A673 (cell line): ENCODE measurements at places on chromosomes 7 and 10. TPM values are rescaled to one million over a fixed set of nuclear protein-coding genes. Genes with fewer than 3 reads are reported as not detected.
A peak's percentile ranks its signal among the peaks of the same experiment; 100 is the strongest.

DNA sequence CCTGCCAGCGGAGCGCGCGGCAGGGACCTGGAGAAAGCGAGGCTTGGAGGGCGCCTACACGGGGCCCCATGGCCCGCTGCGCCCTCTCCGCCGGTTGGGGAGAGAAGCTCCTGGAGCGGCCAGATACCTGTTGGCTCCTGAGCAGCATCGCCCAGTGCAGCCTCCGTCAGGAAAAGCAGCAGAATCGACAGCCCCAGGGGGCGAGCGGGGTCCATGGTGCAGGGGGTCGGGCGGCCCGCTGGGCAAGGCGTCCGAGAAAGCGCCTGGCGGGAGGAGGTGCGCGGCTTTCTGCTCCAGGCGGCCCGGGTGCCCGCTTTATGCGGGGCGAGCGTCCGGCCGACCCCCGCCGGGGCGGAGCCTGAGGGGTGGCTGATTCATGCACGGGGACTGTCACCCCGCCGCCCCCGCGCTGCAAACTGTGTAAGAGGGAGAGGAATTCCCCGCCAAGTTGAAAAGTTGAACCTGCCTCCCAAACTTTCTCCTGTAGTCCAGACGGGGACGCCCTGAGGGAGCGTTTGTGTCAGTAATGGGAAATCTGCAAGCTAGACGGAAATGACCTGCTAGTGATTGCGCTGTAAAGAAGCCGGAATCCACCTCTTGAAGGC is at the start of gene TFPI2:
Gene TFPI2, minus strand, starts transcription at position 290 of the 605 bp plus-strand sequence. Its CDS starts 75 bp downstream, at position 215.
- H3K27ac ChIP-seq, result no peak within 1 kb of the TSS
- no peaks in the 10 kb centered on the region for H3K27me3 ChIP-seq
- H3K4me3 ChIP-seq, result peak within 1 kb of the TSS; percentile 58
- no peaks in the 10 kb centered on the region for H3K36me3 ChIP-seq
- DNase-seq, result peak; percentile 52

- no peaks in the 10 kb centered on the region for H3K4me1 ChIP-seq
- no peaks in the 10 kb centered on the region for H3K27me3 ChIP-seq
- no peaks in the 10 kb centered on the region for H3K36me3 ChIP-seq
- H3K27ac ChIP-seq, result no peak overlapping the region
- no peak for DNase-seq
Measured at GRCh38 chr10:67076144-67076543, 150.3 kb downstream of the LRRTM3 start.

DNA sequence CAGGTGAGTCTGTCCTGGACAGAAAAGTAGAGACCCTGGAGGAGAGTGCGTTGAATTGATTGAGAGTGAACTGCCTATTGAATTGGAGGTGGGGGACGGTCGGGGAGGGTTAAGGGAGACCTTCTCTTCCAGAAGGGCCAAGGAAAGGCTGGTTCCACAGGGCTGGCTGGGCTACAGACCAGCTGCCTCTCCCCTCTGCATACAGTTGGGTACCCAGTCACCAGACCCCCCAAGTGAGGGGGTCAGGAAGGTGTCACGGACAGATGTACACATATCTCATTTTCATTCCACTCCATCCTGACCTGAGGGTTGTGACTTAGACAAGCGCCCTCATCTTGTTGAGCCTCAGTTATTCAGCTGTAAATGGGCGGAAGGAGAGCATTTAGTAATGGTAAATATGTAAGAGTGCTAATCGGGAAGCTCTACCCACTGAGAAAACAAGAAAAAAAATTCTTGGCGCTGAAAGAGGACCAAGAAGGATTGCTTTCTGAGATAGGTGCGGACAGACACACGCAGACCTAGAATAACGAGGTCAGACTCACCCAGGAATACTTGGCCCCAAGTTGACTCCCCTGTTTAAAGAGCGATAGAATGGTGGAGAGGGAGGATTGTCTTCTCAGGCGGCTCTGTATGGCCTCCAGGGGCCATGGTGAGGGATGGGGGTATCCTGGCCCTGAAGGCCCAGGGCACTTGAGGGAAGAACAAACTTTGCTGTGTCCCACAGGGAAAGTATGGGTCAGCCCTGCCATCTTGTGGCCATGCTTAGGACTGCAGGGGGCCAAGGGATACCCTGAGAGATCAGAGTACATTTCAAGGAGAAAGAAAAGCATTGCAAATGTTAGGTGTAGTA is 7.2 kb upstream of the MBL2 start:
- peak; percentile 70 for DNase-seq
- H3K4me3 ChIP-seq, result no peak overlapping the region
- no peaks in the 10 kb centered on the region for H3K4me1 ChIP-seq
- no peaks in the 10 kb centered on the region for H3K36me3 ChIP-seq
- no peak overlapping the region for H3K27ac ChIP-seq

GRCh38 chr7:92149736-92150239 is 15.5 kb upstream of the CYP51A1 start:
- DNase-seq, result no peak
- H3K27ac ChIP-seq, result no peak overlapping the region
- no peaks in the 10 kb centered on the region for H3K36me3 ChIP-seq

DNA sequence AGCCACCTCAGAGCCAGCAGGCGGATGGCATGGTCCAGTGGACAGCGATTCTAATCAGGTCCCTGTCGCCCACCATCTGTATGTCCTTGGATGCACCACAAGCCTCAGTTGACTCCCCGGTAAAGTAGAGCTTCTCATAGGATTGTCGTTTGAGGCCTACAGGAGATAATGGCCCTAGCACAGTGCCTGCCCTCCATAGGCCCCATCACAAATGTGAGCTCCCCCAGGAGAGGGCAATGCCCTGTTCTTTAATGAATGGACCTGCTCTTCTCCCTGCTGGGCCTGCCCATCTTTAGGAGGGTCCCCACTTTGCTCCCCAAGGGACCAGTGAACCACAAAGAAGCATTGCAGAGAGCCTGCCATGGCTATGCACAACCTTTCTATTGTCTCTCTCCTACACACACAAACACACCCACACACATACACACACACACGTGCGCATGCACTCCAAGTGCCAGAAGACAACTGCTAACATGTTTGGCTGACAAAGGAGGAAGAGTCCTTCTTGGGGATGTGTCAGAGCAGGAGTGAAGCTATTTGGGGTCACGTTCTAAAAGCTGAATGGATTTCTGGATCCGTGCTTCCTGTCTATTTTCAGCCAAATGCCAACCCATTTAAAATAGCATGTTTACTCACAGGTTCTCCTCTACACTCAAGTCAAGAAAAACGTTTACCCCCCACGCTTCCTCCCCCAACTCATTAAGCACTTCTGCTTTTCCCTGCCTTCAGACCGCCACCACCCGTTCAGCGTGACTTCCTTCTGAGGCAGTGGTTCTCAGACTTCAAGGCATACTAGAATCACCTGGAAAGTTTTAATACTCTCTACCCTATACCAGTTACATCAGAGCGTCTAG is 196.1 kb downstream of the GRID1 start:
- H3K36me3 ChIP-seq, result no peaks in the 10 kb centered on the region
- no peaks in the 10 kb centered on the region for H3K27me3 ChIP-seq
- no peak overlapping the region for H3K27ac ChIP-seq
- no peaks in the 10 kb centered on the region for H3K4me1 ChIP-seq

- H3K4me1 ChIP-seq, result peaks cover 19% of the 10 kb centered on the region
- H3K27ac ChIP-seq, result no peak overlapping the region
- H3K4me3 ChIP-seq, result no peak overlapping the region
- H3K36me3 ChIP-seq, result no peaks in the 10 kb centered on the region
- DNase-seq, result peak; percentile 51
Measured at GRCh38 chr7:152336754-152337368, 98.9 kb downstream of the KMT2C start.

GRCh38 chr10:44569193-44570091 is 184.5 kb upstream of the CXCL12 start:
- H3K4me3 ChIP-seq, result no peak overlapping the region
- H3K27me3 ChIP-seq, result no peaks in the 10 kb centered on the region
- no peak for DNase-seq
- no peaks in the 10 kb centered on the region for H3K4me1 ChIP-seq
- H3K36me3 ChIP-seq, result no peaks in the 10 kb centered on the region

DNA sequence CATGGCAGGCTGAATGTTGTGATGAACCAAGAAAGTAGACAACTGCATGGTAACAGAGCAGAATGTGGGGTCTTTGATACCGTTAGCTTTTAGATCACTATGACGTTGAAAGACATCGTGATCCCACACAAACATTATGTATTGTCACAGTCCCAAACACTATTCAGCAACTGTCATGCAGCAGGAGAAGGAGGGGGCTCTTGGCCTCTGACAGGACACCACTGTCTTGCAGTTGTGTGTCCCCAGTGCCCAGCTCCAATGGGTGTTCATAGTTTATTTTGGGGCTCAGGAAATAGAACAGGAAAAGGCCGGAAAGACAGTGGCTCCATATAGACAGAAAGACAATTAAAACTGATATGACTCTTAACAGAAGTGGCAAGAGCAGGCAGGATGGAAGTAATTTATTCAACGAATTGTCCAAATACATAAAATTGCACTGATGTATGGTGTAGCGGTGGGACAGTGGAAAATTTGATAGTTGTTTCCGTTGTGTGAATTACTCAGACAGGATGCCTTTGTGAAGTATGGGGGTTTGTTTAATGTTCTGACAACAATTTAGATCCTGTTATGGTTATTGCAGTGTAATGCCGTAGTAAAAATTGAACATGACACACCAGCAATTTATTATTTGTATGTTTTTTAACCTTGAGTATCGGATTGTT is 292.0 kb downstream of the LRMDA start:
- peak; percentile 11 for DNase-seq
- H3K27ac ChIP-seq, result no peak overlapping the region
- H3K4me3 ChIP-seq, result no peak overlapping the region
- no peaks in the 10 kb centered on the region for H3K4me1 ChIP-seq

- no peak overlapping the region for H3K27ac ChIP-seq
- no peaks in the 10 kb centered on the region for H3K4me1 ChIP-seq
- H3K27me3 ChIP-seq, result peaks cover 48% of the 10 kb centered on the region
- no peaks in the 10 kb centered on the region for H3K36me3 ChIP-seq
Measured at GRCh38 chr10:95556994-95557767, 4.0 kb downstream of the SORBS1 start.

GRCh38 chr10:11673346-11674280 is 62.2 kb upstream of the USP6NL start:
- peak overlapping the region; percentile 16 for H3K4me3 ChIP-seq
- no peaks in the 10 kb centered on the region for H3K27me3 ChIP-seq
- no peaks in the 10 kb centered on the region for H3K36me3 ChIP-seq
- H3K27ac ChIP-seq, result peak overlapping the region; percentile 89
- peaks cover 21% of the 10 kb centered on the region for H3K4me1 ChIP-seq
- peak; percentile 97 for DNase-seq

DNA sequence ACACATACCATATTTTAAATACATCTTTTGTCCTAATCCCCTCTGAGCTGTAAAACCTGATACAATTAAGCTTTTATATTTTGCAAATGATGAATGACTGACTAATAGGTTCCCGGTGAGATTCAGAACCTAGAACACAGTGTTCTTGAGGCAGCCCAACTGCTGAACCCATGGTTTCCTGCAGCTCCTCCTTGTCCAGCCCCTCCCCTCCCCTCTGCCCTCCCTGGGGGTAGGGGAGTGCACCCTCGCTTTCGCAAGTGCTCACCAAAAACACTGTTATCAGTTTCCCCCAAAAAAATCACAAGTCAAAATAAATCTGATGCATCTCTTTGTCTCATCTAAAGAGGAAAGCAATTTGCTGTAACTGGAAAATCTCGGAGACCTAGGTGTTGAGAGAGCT is 602.8 kb downstream of the KCNMA1 start:
- peaks cover 43% of the 10 kb centered on the region for H3K4me1 ChIP-seq
- no peak overlapping the region for H3K4me3 ChIP-seq
- no peak for DNase-seq
- H3K27me3 ChIP-seq, result no peaks in the 10 kb centered on the region

GRCh38 chr7:104535841-104536240 is 207.4 kb downstream of the LHFPL3 start:
- no peaks in the 10 kb centered on the region for H3K36me3 ChIP-seq
- DNase-seq, result no peak
- no peaks in the 10 kb centered on the region for H3K4me1 ChIP-seq
- no peak overlapping the region for H3K27ac ChIP-seq
- H3K27me3 ChIP-seq, result peaks cover 3% of the 10 kb centered on the region

DNA sequence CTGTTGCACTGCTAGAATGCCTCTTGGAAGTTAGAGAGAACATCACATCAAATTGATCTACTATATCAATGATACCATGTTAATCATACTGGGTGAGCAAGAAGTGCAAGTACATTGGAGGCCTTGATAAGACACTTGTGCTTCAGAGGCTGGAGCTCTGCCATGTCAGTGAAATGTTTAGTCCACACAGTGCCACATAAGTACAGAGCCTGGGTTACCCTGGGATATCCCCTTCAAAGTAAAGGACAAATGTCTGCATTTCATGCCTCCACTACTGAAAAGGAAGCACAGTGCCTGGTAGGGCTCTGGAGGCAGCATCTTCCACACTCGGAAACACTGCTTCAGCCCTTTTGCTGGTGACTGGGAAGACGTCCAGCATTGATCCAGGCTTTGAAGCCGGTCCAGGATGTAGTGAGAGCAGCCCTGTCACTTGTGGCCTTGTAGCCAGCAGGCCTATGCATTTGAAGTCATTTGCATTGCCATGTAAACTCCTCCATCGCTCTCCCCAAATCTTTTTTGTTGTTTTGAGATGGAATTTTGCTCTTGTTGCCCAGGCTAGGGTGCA is 15.7 kb upstream of the STN1 start:
- H3K27me3 ChIP-seq, result no peaks in the 10 kb centered on the region
- H3K4me1 ChIP-seq, result no peaks in the 10 kb centered on the region
- no peak for DNase-seq
- H3K4me3 ChIP-seq, result no peak overlapping the region

GRCh38 chr10:106997721-106998120 is 166.8 kb downstream of the SORCS1 start:
- no peak for DNase-seq
- no peaks in the 10 kb centered on the region for H3K27me3 ChIP-seq
- H3K4me3 ChIP-seq, result no peak overlapping the region
- peaks cover 5% of the 10 kb centered on the region for H3K4me1 ChIP-seq
- H3K36me3 ChIP-seq, result no peaks in the 10 kb centered on the region
- H3K27ac ChIP-seq, result no peak overlapping the region

GRCh38 chr10:126842356-126842755 is 62.9 kb upstream of the DOCK1 start:
- DNase-seq, result no peak
- no peaks in the 10 kb centered on the region for H3K36me3 ChIP-seq
- H3K4me3 ChIP-seq, result no peak overlapping the region
- H3K27me3 ChIP-seq, result no peaks in the 10 kb centered on the region

DNA sequence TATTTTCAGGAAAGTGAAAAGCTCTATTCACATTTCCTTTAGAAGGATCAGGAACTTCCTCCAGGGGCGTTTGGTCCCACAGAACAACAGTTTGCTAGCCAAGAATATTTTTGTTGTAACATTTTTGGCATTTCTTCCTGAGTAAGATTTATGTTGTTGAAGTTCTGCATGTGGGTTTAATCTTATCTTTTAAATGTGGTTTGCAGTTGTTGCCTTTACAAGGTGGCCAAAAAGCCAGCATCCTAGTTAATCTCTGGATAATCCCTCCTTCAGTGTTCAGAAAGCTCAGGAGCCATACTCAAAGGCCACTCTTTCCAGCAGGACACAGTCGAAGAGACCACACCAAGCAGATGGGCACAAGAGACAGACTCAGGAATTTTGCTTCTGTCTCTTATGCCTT is 30.0 kb downstream of the SLC26A4 start:
- H3K4me1 ChIP-seq, result no peaks in the 10 kb centered on the region
- H3K4me3 ChIP-seq, result no peak overlapping the region
- H3K27me3 ChIP-seq, result peaks cover 9% of the 10 kb centered on the region

Gene LIPK
- total RNA-seq, result not detected in 2 replicates

Gene CDK14
- 128 and 131 TPM in 2 replicates for total RNA-seq

Gene OR2A42
- total RNA-seq, result 0.21 and 0.37 TPM in 2 replicates

Gene TUBB8
- 0.24 and 0.35 TPM in 2 replicates for total RNA-seq

Gene SPAM1
- total RNA-seq, result not detected in 2 replicates

Gene CHRM2
- 4.6 and 4.8 TPM in 2 replicates for total RNA-seq

Gene PRPS1L1
- not detected in 2 replicates for total RNA-seq

Gene FAM237B
- total RNA-seq, result not detected in 2 replicates

Gene TMEM213
- not detected in 2 replicates for total RNA-seq

Gene RBM33
- 73.6 and 75.9 TPM in 2 replicates for total RNA-seq

Gene MEIG1
- 1.4 TPM in 1 of 2 replicates, not detected in the other for total RNA-seq
